Lung (tissue), 17 donors: ENCODE measurements at places on chromosomes 5 and 9. TPM values are rescaled to one million over a fixed set of nuclear protein-coding genes. Genes with fewer than 3 reads are reported as not detected.

PRR16 gene
- 6.6 TPM for polyA plus RNA-seq

OR1N1 gene
- polyA plus RNA-seq = not detected

PFN3 gene
- polyA plus RNA-seq = not detected

HAVCR2 gene
- 8.8 TPM for polyA plus RNA-seq

CFAP90 gene
- 17.1 TPM for polyA plus RNA-seq

NR5A1 gene
- polyA plus RNA-seq = not detected

C8G gene
- polyA plus RNA-seq = 1.4 TPM

PCDHGB5 gene
- 1.2 TPM for polyA plus RNA-seq

BAAT gene
- 0.03 TPM for polyA plus RNA-seq
